ENCODE measurements at places on chromosomes 12 and 14.

GRCh38 chr14:68961781-68962584 lies 17.1 kb downstream of the ACTN1 start:
- DNase-seq: no peak

GRCh38 chr12:131793243-131794022 lies 34.8 kb upstream of the MMP17 start:
- no peak for DNase-seq

GRCh38 chr14:64817631-64818030 lies 62.1 kb downstream of the SPTB start:
- no peak for DNase-seq

DNA sequence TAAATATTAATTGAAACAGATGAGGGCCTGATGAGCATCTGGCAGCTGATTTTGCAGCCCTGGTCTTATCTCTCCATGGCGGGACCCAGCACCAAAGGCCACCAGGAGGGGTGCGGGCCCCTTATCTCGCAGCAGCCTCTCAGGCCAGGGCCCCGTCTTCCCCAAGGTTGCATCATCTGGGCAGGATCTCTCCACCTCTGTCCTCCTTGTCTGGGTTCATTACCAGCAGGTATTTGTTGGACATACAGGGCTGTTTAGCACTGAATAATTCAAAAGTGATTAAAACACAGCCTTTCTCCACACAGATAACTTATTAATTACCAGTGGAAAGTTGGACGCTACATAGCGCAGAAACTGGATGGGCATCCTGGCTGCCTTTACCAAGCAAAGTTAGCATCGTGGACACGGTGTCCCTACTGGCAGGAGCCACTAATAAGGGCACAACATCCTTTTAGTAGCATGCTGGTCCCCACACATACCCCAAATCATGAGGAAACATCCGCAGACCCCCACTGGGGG lies 25.8 kb downstream of the TMEM120B start:
- DNase-seq: no peak

DNA sequence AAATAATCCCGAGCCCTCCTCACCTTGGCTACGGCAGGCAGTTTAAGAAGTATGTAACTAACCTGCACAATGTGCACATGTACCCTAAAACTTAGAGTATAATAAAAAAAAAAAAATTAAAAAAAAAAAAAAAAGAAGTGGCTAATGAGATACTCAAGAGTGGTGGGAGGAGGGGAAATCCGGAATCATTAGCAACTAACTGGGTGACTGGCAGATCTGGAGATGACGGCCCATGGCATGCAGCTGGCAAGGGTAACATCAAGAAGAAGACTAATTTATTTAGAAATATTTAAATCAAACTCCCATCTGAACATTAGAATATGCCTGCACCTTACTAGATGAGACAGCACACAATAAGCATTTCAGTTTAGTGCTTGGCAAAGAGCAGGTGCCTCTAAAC lies 52.3 kb upstream of the TMCC3 start:
- DNase-seq: no peak

DNA sequence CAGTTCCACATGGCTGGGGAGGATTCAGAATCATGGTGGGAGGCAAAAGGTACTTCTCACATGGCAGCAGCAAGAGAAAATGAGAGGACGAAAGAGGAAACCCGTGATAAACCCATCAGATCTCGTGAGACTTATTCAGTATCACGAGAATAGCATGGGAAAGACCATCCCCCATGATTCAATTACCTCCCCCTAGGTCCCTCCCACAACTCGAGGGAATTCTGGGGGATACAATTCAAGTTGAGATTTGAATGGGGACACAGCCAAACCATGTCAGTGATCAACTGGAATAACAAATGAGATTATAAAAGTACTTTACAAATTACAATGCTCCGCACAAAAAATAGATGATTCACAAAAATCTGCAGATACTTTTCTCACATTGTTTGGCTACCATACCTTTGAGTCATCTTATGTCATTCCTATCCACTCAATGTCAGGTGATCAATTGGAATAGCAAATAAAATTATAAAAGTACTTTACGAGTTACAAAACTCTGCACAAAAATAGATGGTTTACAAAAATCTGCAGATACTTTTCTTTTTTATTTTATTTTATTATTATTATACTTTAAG lies 338.9 kb downstream of the C12orf50 start:
- DNase-seq: no peak

GRCh38 chr12:108699955-108700563 lies 31.3 kb downstream of the CORO1C start:
- no peak for DNase-seq

DNA sequence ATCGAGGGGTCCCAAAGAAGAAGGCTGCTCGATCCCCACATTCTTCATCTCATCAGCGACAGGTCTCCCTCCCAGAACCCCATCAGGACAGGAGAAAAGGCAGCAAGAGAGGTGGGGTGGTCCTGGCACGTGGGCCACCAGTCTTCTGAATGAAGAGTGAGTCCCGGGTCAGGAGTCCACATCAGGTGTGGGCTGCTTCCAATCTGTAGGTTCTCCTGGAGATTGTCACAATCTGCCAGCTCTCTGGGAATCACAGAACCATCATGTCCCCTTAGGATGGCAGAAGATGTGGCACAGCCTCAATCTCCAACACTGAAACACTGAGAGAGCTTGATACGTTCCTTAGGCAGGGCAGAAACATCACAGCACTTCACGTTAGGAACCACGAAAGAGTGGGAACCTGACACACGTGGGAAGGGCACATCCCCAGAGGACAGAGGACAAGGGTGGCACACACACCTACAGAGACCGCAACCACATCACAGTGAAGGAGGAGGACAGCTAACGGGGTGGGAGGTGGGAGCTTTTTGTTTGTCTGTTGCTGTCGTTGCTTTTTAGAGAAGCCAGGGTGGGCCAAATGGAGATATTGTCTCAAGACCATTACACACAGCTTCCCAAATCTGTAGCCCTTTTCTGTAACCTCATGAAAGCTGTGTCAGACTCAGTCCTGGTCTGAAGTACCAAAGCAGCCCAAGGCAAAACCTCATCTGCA lies 284.5 kb downstream of the DPF3 start:
- no peak for DNase-seq

DNA sequence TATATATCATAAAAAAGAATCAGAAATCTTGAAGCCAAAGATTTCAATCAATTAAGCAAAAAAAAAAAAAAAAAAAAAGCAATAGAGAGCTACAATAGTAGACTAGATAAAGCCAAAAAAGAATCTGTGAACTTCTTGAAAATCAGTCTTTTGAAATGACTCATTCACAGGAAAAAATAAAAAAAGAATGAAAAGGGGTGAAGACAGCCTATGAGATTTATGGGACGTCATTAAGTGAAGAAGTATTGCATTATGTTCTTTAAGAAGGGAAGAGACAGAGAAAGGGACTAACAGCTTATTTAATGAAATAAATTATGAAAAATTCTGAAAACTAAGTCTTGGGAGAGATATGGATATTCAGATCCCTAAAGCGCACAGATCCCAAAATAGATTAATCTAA lies 103.8 kb downstream of the ACSS3 start:
- DNase-seq: no peak

GRCh38 chr12:119870457-119870856 lies 6.7 kb downstream of the CIT start:
- no peak for DNase-seq

DNA sequence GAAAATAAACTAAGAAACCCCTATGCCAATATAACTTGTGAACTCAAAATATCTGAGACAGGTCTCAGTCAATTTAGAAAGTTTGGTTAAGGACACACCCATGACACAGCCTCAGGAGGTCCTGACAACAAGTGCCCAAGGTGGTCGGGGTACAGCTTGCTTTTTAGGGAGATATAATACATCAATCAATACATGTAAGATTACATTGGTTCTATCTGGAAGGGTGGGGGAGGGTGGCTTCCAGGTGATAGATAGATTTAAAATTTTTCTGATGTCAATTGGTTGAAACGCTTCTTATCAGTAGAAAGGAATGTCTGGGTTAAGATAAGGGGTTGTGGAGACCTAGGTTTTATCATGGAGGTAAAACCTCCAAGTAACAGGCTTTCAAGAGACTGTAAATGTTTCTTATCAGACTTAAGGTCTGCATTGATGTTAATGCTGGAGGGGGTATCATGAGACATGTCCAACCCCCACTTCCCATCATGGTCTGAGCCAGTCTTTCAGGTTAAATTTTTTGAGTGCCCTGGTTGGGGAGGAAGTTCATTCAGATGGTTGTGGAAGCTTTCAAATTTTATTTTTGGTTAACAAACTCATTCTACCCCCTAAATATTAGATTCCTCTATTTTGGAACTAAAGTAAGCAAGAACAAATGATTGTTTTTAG lies 82.0 kb upstream of the RASSF8 start:
- DNase-seq: no peak

DNA sequence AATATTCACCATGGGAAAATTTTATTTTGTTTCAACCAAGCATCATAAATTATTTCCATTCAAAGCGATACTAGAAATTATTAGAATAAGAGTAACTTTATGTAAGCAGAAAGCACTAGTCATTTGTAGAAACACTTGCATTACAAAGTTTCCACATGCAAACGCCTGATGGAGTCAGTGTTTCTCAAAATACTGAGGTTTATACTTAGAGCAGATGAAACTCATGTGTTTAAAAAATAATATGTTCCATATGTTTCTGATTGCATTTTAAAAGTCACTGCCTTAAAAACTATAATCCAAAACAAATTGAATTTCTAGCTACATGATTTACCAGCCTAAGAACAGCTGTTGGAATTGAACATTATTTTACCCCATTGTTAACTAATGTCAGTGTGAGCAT lies 1246.4 kb downstream of the SLC16A7 start:
- DNase-seq: no peak

All from activated gamma-delta T cell treated with Interleukin-2 at 50 U/mL for 16 hours (primary cell).